ENCODE measurements at places on chromosomes 12 and 14.

GRCh38 chr12:110141389-110141788 lies 17.2 kb downstream of the IFT81 start:
- no peak for DNase-seq

DNA sequence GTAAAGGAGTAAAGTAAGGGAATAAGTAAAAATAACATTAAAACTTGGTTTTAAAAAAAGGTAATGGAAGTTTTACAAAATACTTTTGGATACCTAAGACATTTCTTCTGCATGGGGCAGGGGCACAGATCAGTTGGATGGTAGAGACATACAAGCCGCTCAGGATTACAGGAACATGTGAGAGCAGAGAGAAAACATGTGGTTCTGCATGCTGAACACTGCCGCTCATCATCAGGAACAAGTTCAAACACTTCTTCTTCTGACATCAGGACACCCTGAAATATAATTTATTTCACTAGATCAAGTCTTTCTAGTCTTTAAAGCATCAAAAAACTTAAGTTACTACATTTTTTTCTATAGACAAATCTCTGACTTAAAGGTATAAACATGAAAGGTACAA lies 60.9 kb upstream of the SLC6A13 start:
- DNase-seq = no peak

GRCh38 chr14:94548999-94549985 lies 11.9 kb upstream of the SERPINA4 start:
- DNase-seq = peak; percentile 27

GRCh38 chr12:96776908-96777307 lies 130.1 kb upstream of the NEDD1 start:
- no peak for DNase-seq

- peak; percentile 61 for DNase-seq
Observed at GRCh38 chr12:121793440-121793837, at the start of gene RHOF. Gene RHOF (minus strand): TSS chr12:121793688. CDS start chr12:121793633, 55 bp downstream.

GRCh38 chr14:55807053-55807880 lies 227.3 kb downstream of the KTN1 start:
- DNase-seq = peak; percentile 57

All from stimulated activated CD4-positive, alpha-beta T cell treated with anti-CD3 and anti-CD28 coated beads, Interleukin-1b, Interleukin-23, amount 100 ng/mL, for 4 hours (primary cell).